Kidney tubule cell (primary cell): ENCODE measurements at places on chromosomes 4 and X.

GRCh38 chr4:100083289-100083688 is 107.0 kb downstream of the DDIT4L start:
- no peak for DNase-seq

DNA sequence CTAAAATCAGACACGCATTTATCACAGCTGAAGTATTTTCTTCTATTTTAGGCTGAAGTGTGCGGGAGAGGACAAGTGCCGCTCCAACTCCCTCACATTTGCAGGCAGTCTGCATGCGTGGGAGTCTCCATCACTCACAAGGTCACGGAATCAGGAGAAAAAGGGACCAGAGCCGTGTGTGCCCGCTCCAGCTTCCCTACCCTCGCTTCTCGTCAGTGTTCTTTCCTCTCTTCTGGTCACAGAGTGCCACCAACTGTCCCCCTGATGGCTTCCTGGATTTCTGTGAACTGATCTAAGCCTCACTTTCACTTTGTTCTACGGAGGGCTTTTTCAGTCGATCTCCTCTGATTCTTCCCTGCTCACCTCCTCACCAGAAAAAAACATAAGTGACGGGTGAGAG is 407.4 kb upstream of the AADAT start:
- peak; percentile 30 for DNase-seq

- DNase-seq = peak; percentile 37
These were observed 52.9 kb upstream of the TRPC5OS start for GRCh38 chrX:111823128-111823527.

DNA sequence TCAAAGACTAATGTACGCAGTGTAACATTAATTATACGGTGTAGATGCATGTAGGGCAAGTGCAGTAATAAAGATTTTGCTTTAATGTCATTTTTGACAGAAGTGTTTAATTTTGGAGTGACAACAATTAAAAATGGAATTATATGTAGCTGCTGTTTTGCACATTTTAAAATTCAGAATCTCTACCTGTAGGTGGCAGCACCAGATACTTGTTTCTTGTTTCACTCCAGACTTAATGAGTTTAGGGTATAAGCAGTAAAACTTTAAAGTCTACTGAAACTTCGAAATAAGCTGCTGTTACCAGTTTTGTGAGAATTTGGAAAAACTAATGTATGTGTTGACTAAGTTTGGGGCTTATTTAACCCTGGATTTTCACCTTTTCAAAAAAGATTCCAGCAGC is 144.9 kb downstream of the POLA1 start:
- peak; percentile 51 for DNase-seq

DNA sequence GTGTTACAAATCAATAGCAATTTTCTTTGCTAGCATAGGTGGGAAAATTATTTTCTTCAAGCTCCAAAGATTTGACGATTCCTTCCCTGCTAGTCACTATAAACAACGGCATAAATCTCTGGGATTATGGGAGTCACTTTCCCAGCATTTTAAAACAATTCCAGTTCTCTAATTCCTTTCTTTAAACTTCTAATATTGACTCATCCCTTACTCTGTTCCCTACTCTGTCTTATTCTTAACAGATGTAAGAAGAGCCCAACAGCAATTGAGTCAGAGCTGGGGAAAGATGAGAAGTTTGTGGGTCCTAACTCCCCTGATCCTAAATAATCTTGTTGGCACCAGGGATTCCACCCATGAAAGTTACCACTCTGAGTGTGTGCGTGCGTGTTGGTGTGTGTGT is 47.4 kb upstream of the IL21 start:
- no peak for DNase-seq

- no peak for DNase-seq
These were observed 52.4 kb upstream of the IL21 start for GRCh38 chr4:122673252-122673651.

- no peak for DNase-seq
These were observed 63.2 kb upstream of the FBXW7 start for GRCh38 chr4:152599095-152599494.
